Stimulated activated naive CD8-positive, alpha-beta T cell treated with anti-CD3 and anti-CD28 coated beads, Interleukin-15, Interleukin-2, amounts not matched to agents 100 U/mL and 50 U/mL, for 24 hours (primary cell): ENCODE measurements at places on chromosomes 13 and 19.

GRCh38 chr13:84126671-84127171, 244.4 kb upstream of the SLITRK1 start:
- peak; percentile 7 for DNase-seq

- DNase-seq: no peak
Observed at GRCh38 chr19:9627856-9628255, 6.8 kb upstream of the ZNF561 start.

DNA sequence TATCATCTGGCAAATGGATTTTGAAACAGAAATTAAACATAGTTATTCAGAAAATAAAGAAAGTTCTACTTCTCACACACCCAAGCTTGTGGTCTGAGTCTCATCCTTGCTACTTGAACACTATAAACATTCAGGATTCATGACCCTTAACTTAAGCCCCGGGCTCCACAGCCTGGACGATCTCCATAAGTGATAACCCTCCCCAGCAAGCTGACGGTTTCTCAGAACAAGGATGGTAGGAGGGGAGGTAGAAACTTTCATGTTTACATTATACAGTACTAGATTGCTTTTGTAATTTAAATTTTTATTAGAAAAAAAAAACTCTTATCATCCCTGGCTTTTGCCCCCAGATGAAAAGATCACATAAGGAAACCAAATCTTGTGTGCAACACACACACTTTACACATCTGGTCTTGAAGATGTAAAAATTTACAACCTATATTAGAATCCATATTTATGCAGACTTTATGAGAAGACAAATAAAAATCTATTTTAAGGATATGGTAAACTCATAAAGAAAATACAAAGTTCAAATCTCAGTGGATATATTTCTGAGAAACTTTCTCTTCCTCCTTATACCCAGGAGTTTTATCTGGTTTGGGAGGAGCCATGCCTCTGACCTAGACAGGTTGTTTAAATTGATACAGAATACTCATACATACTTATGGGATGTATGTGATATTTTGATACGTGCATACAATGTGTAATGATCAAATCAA, 20.0 kb upstream of the ATP12A start:
- no peak for DNase-seq

GRCh38 chr19:38919837-38920601, 8.0 kb upstream of the CCER2 start:
- DNase-seq: no peak

- DNase-seq: no peak
Observed at GRCh38 chr13:44303681-44304432, 69.8 kb upstream of the SERP2 start.

GRCh38 chr19:29941828-29942403, at the start of gene URI1:
TSS of gene URI1 (plus strand) at chr19:29942239. CDS start at chr19:29942548, 309 bp downstream.
- DNase-seq: peak; percentile 97

DNA sequence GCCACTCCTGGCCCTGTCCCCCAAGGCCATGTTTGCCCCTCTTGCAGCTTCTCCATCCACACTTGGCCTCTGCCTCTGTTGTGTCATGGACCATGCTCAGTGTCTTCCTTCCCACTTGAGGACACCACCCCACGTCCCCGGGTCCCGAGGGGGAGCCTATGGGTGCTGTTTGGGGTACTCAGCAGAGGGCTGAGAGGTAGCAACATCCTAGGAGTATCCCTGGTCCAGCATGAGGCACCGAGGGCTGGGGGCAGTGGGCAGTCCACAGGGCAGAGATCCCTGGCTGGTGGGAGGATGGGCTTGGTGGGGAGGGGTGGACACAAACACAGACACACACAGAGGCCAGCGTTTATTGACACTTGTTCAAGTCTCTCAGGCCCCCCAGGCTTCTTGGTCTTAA, 1.7 kb downstream of the COX7A1 start:
- DNase-seq: no peak

- DNase-seq: no peak
Observed at GRCh38 chr19:51201712-51202111, 23.2 kb upstream of the CD33 start.

DNA sequence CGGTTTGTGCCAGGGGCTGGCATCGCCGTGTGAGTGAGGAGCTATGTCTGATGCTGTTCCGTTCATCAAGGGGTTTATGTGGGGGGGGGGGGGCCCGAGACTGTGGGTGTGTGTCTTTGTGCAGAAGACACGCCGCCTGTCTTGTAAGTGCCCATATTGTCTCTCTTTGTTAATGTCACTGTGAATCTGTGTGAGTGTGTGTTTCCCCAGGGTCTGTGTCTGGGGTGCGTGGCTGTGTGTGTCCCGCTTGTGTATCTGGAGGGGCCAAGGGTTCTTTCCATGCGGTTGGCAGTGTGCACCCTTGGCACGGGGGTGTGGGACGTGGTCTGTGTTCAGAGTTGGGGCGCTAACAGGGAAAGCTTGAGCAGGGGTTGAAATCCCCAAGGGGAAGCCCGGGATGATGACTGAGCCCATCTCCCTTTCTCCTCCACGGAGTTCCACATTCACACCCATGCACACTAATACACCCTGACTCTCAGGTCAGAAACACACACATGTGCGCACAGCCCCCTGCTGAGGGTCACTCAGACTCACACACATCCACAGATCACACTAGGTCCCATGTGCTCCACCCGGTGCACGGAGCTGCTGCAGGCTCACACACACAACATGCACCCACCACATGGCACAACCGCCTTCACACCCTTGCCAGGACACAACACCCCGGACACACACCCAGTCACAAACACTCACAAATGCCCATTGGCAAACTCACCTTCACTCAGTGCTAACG, 1.8 kb downstream of the NCAN start:
- no peak for DNase-seq

GRCh38 chr13:44274771-44275205, 98.8 kb upstream of the SERP2 start:
- DNase-seq: peak; percentile 22

- no peak for DNase-seq
Observed at GRCh38 chr19:49807058-49807903, 5.8 kb downstream of the FUZ start.

GRCh38 chr19:48883726-48884125, 11.5 kb downstream of the PPP1R15A start:
- DNase-seq: no peak

- no peak for DNase-seq
Observed at GRCh38 chr13:64639206-64639605, 2590.9 kb downstream of the PCDH9 start.

GRCh38 chr19:41691268-41691970, 3.3 kb upstream of the CEACAM7 start:
- DNase-seq: peak; percentile 44

GRCh38 chr13:73849292-73849691, 284.9 kb downstream of the KLF12 start:
- no peak for DNase-seq

- DNase-seq: no peak
Observed at GRCh38 chr19:2333027-2333806, 4.7 kb downstream of the SPPL2B start.

DNA sequence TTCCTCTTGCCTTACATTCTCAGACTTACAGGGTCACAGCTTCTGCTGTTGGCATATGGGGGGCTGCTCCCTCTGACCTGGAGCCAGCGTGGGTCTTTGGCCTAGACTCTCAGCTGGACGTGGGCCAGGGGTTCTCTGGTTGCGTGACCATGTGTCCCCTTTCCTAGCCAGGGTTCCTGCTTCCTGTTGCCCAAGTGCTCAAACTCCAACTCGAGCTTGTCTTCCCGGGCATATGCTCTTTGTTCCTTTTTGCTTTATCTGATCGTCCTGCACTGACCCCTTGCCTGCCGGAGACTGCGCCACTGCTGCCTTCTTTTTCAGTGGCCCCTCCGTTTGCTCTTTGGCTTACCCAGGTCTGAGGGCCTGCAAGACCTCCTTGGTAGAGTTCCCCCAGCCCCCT, 25.3 kb upstream of the GPR183 start:
- no peak for DNase-seq

GRCh38 chr13:47610687-47611086, 390.4 kb downstream of the SUCLA2 start:
- no peak for DNase-seq
